Panc1 (cell line): ENCODE measurements at places on chromosomes 3 and 15. TPM values are rescaled to one million over a fixed set of nuclear protein-coding genes. Genes with fewer than 3 reads are reported as not detected.

AGBL1 gene
- total RNA-seq = not detected

PPP2R3A gene
- 8.1 TPM for total RNA-seq

IQCF5 gene
- total RNA-seq = not detected

CADM2 gene
- total RNA-seq = 0.64 TPM

ADCY5 gene
- total RNA-seq = 1.4 TPM

MINAR1 gene
- 0.62 TPM for total RNA-seq

ALDH1A3 gene
- 143 TPM for total RNA-seq

CCR2 gene
- total RNA-seq = not detected

MUC20 gene
- total RNA-seq = not detected

PEAK1 gene
- 58.7 TPM for total RNA-seq

MOBP gene
- total RNA-seq = not detected

CELF6 gene
- total RNA-seq = not detected

CGNL1 gene
- 3.5 TPM for total RNA-seq

SPINT1 gene
- 32.7 TPM for total RNA-seq

GRIP2 gene
- total RNA-seq = 6.5 TPM

CSPG4 gene
- 17.5 TPM for total RNA-seq

BUB1B gene
- total RNA-seq = 67.8 TPM

CD200R1 gene
- total RNA-seq = 0.05 TPM

BOC gene
- total RNA-seq = 0.33 TPM

GP9 gene
- not detected for total RNA-seq
